ENCODE measurements at places on chromosomes 7 and 10.
A peak's percentile ranks its signal among the peaks of the same experiment; 100 is the strongest.

DNA sequence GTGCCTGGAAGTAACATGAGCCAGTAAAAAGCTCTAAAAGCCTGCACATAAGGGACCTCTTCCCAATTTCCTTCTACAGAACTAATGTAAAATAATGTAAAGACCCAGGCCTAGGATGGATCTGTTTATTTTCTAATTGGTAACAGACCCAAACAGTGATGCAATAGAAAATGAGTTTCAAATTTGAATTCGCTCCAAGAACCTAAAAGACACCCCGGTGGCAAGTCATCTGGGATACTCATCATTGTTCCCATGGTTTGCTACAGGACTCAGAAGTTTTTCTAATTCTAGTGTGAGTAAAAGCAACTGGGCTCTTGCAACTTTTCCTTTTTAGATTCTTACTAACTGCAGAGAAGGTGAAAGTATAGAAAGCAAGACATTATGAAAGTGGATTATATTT, 271.3 kb upstream of the CACNA2D1 start:
- DNase-seq: peak; percentile 13

DNA sequence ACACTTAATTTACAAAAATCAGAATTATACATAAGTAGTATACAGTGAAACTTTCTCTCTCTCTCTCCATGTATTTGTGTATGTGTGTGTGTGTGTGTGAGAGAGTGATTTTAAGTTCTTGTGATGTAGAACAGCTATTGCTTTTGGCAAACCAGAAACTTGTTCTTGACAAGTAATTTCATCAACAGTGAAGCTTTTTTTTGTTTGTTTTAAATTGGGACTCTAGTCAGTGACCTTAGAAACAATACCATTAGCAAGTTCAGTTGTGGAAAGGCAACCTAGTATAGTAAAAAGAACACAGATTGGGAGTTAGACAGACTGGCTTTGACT, 319.1 kb downstream of the PTEN start:
- no peak for DNase-seq

GRCh38 chr7:120828528-120828927, 29.4 kb downstream of the TSPAN12 start:
- no peak for DNase-seq

DNA sequence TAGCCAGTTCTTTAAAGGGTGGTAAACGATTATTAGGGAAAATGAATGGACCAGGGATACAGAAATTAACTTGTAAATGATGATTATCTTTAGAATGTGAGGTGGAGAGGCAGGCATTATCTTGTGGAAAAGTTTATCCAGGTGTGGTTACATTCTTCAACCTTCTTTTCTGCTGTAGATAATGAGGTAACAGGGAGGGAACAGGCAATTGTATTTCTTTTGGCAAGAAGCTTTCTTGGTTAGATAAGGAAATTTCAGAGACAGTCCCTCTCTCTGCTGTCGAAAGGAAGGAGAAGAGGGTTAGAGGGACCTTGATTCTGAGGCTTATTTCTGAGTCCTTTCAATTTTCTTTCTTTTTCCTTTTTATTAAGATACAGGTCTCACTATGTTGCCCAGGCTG, 32.1 kb downstream of the MRPL32 start:
- no peak for DNase-seq

GRCh38 chr7:1914321-1914720, 244.2 kb downstream of the ELFN1 start:
- DNase-seq: no peak

All from HS-5 (cell line).